ENCODE measurements at places on chromosomes 5 and 9.

GRCh38 chr5:172730981-172731679, 39.9 kb downstream of the DUSP1 start:
- no peak for DNase-seq

GRCh38 chr5:162956570-162956969, 480.8 kb upstream of the CCNG1 start:
- no peak for DNase-seq

DNA sequence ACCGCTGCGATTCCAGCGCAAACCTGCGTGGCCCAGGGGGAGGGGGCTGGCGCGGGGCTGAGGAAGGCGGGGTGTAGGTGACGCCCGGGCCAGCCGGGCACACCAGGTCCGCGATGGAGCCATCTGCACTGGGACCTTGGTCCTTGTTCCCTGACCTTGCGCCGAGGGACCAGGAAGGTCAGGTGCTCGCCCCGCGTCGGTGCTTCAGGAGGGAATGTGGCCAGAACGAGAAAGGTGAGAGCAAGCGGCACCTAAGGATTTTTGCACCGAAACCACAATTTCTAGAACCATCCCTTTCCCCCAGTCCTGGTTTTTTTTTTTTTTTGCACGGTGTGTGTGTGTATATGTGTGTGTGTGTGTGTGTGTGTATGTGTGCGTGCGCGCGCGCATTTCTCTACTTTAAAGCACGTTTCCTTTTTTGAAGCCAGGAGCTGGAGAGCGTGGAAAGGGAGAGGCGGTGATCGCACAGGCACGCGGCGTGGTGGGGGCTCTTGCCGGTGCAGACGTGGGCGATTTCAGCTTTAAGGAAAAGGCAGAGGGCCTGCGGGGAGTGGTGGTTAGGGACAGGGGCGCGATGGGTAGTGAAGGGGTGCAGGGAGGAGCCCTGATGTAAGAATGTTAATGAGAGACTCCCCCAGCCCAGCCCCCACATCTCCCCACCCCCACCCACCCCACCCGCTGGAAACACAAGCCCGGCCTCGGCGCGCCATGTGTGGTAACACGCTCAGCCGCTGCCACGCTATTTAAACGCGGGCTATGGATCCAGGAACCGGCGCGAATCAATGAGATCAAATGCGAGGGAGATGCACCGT, at the start of gene NPR3:
Gene NPR3, plus strand, starts transcription at position 772 of the 812 bp plus-strand sequence. CDS start 456 bp downstream, outside the sequence.
- no peak for DNase-seq

DNA sequence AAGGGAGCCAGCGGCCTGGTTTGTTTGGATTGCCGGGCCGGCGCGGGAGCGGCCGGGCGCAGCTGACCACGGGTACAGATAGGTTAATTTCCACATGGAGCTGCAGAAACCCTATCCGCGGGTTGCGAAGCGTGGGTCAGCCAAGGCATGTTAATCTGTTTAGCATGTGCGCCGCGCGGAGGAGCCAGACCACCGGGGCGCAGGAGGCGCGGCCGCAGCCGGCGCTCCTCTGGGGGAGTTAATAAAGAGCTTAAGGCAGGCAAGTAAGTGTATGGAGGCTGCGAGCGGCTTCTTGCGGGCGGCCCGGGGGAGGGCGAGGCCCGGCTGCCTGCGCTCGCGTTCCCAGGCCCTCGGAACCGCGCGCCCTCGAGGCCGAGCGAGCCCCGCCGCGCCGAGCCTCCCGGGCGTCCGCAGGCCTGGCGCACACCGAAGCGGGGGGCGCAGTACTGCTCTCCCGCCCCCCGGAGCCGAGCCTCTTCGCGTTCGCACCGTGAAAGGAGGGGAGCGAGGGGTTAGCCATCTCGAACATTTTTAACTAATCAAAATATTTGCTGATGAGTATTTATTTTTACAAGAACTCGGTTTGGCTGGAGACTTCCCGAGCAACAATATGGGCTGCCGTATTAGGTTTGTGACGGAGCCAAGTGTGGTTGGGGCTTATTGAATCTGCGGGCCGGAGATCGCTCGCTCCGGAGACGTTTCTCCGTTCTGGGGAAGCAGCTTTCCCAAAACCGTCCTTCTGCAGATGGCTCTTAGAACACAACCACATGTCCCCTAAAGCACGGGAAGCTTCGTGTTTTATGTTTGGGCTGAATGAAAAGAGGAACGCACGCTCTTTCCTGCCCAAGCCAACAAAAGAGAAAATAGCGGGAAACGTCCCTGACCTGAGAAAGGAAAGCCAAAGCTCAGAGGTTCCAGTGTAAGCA, 28.8 kb downstream of the FOXD1 start:
- DNase-seq, result no peak

GRCh38 chr5:150070821-150071220, 15.5 kb downstream of the CSF1R start:
- no peak for DNase-seq

- DNase-seq, result no peak
Observed at GRCh38 chr5:102090770-102091169, 205.3 kb downstream of the SLCO4C1 start.

GRCh38 chr9:38022995-38023394, 46.0 kb downstream of the SHB start:
- DNase-seq, result no peak

DNA sequence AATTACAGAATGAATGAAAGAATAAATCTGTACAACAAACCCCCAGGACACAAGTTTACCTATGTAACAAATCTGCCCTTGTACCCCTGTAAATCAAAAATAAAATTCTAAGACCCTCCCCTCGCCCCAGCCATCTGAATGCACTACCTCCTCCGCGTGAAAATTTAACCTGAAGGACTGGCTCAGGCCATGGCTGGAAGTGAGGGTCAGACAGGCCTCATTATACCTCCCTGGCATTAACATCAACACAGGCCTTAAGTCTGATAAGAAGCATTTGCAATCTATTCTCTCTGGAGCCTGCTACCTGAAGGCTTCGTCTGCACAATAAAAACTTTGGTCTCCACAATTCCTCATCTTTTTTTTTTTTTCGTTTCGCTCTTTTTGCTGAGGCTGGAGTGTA, 48.7 kb upstream of the TTC39B start:
- DNase-seq, result no peak

GRCh38 chr9:81574405-81574804, 114.9 kb downstream of the TLE1 start:
- no peak for DNase-seq

DNA sequence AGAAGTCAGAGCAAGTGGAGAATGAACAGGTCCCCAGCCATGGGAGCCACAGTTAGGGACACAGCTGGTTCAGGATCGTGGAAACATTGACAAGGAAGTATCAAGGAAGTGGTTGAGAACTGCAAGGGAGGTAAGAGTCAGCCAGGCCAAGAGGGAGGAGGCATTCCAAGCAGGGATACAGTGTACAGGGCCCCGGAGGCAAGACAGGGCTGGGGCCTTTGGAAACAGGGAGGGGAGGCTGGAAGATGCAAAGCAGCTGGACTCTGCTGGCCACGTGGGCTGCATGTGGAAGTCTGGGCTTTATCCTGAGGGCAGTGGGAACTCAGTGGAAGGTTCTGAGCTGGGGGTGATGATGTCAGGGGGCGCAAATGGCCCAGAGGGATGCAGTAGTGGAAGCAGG, 14.2 kb downstream of the CCDC180 start:
- DNase-seq, result no peak

DNA sequence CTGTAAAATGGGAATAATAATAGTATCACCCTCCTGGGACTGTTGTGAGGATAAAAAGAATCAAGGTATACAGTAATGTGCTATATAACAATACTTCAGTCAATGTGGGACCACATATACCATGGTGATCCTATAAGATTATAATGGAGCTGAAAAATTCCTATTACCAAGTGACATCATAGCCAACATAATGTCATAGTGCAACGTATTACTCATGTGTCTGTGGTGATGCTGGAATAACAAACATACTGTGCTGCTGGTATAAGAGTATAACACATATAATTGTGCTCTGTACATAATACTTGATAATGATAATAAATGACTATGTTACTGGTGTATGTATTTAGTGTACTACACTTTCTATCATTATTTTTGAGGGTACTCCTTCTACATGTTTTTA, 38.1 kb downstream of the LIFR start:
- DNase-seq, result no peak

DNA sequence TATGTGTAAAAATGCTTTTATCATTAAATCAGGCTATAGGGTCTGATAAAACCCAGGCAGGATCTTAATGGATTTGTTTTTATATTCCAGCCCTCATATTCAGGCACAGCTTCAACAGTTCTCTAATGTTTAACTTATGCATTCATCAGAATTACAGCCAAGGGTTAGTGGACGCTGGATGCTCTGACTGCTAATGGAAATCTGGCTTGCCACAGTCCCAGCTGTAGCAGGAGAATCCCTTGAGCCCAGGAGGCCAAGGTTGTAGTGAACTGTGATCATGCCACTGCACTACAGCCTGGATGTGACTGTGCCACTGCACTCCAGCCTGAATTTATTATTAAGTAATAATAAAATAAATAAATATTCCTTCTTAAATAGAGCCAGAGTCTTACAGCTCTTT, 98.0 kb downstream of the SLC25A46 start:
- no peak for DNase-seq

Measured in CD4-positive, alpha-beta T cell treated with Interleukin-12 subunit alpha and Interleukin-12 subunit beta, for 1 hour (primary cell).